Renal cortex interstitium (tissue), 15 donors: ENCODE measurements at places on chromosomes 11 and 22. TPM values are rescaled to one million over a fixed set of nuclear protein-coding genes. Genes with fewer than 3 reads are reported as not detected.

GRCh38 chr11:723120-723883 is 17.3 kb downstream of the EPS8L2 start:
- no peak for DNase-seq

- DNase-seq: no peak
These were observed 818.2 kb downstream of the BRD1 start for GRCh38 chr22:49009359-49010063.

DNA sequence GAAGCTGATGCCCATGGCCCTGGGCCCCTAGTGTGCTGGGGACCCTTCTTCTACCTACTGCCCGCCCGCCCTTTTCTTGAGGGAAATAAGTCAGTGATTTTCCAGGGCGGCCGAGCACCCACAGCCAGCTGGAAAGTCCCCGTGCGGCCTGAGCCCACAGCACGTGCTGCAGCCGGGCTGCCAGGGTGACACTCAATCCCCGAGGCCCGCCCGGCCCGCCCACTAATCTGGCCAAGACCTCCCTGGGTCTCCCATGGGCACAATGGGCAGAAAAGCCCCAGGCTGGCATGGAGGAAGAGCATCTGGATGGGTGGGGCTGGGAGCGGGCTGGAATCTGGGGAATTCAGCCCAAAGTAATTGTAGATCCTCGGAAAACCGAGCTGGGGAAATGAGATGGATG is 24.8 kb downstream of the WNT7B start:
- no peak for DNase-seq

DNA sequence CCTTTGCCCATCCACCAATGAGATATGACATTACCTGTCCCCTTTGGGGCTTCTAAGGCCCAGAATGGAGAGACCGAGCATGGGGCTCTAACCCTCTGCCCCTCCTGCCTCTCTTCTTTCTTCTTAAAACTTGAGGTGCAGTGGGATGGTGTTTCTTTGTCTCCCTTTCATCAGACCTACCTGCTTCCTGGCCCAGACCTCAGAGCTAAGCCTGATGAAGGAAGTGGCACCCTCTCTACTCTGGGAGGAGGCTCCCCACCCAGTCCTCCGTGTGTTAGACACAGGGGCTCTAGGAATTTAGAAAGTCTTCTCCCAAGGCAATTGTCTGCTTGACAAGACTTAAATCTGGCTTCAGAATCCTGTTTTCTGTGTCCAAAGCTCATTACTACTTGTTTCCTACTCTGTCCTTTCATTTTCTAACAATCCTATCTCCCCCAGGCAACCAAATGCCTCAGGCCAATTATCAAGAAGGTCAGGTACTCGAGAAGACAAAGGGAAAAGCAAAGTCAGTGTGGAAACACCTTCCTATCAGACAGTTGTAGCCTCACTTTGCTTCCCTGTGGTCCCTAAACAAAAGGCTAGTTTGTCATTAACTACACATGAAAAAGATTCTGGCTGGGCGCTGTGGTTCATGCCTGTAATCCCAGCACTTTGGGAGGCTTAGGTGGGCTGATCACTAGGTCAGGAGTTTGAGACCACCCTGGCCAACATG is 20.3 kb upstream of the PARVA start:
- no peak for DNase-seq

- DNase-seq: no peak
These were observed 10.4 kb upstream of the EMID1 start for GRCh38 chr22:29195118-29195963.

DNA sequence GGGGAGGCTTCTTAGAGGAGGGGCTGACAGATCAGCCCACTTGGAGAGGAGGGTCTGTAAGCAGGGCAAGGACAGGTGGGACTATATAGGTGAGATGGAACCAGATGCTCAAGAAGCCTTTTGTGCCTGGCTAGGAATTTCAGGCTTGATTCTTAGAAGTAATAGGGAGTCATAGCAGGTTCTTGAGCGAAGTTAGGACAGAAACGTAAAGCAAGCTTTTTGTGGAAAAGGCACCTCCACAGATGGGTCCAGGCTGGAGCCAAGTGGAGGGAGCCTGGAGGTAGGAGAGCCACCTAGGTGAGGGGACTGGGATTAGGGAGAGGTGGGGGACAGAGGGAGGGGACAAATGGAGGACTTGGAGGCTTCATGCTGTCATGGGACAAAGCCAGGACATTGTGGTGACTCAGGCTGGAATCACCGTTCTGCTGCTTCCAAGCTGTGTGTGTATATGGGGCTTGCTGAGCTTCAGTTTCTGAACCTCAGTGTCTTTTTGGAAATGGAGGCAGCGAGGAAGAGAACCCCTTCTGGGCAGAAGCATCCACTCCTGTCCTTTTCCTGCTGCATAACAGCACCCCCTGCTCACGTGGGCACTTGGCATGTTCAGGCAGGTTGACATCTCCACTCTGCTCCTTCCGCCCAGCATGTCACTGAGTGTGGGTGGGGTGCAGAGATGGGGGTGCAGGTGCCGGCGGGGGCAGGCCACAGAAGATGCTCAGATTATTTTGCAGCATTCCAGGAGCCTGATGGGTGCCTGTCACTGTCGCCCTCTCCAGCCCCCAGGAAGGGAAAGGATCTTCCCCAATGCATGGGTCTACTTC is 58.0 kb downstream of the MCM5 start:
- DNase-seq: no peak

GRCh38 chr11:111977146-111978027 is 40.2 kb downstream of the DIXDC1 start:
- peak; percentile 44 for DNase-seq

GRCh38 chr11:39365809-39366436 is 2093.5 kb downstream of the LRRC4C start:
- DNase-seq: no peak

DNA sequence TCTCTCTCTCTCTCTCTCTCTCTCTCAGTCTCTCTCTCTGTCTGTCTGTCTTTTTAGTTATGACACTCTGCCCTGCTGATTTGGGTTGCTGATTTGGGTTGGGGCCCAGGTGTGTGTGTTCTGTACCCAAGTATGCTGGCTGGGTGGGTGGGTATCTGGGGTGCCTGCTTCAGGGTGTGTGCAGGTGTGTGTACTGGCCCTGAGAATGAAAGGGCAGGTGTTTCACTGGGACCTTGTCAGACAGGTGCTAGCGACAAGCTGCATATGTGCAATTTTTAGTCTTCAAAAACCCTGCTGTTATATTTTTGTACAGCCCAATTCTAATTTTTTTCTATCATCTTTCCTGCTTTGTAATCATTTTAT is 943 bp downstream of the CSF2RB start:
- no peak for DNase-seq

DNA sequence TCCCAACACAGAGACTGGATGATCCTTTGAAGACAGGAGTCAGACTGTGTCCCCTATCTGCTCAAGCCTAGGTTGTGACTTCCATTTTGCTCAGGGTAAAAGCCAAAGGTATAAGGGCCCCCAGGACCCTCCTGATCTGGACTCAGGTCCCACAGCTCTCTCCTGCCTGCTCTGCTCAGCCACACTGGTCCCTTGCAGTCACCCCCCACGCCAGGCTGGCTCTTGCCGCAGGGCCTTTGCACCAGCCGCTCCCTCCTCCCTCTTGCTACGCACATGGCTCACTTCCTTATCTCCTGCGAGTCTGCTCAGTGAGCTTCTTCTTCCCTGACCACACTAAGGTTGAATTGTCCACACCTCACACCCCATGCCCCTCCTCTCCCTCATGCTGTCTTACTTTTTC is 28.4 kb upstream of the CACNG2 start:
- DNase-seq: no peak

GRCh38 chr11:20131788-20132666 is 28.2 kb downstream of the DBX1 start:
- DNase-seq: peak; percentile 56

- no peak for DNase-seq
These were observed 32.9 kb upstream of the EED start for GRCh38 chr11:86211619-86212018.

DNA sequence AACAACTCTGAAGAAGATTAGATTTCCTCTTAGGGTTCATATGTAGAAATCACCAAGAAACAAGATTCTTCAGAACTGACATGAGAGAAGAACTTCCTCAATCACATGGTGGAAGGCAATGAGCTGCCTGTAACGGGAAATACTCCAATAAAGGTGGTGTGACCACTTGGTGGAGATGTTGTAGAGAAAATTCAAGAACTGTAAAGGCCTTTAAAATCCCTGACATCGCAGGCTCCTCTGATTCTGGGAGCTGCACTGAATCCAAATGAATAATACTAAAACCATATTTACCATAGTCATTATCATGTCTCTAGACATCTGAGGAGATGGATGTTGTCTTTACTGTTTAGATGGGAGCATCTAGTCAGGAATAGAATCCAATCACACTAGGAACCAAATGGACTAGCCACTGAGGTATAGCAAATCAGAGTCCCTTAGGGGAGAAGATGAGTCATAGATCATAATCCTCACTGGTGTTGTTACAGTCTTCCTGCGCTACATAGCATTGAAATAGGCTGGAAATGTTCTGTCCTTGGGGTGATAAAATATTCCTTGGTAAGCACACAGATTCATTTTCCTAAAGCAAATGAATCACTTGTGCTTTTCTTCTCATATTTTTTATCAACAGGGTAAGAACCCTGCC is 321.6 kb upstream of the TENM4 start:
- DNase-seq: no peak

- DNase-seq: no peak
These were observed 155.1 kb downstream of the LDLRAD3 start for GRCh38 chr11:36098853-36099375.

GRCh38 chr11:59292611-59293010 is 66.1 kb upstream of the OR5AN1 start:
- DNase-seq: no peak

GRCh38 chr11:133821776-133822175 is 23.5 kb downstream of the SPATA19 start:
- DNase-seq: peak; percentile 70

- no peak for DNase-seq
These were observed 11.6 kb downstream of the MYRF start for GRCh38 chr11:61763930-61764605.

- DNase-seq: no peak
These were observed 52.8 kb downstream of the ENDOD1 start for GRCh38 chr11:95142431-95142830.

GRCh38 chr11:125175896-125176575 is 11.5 kb downstream of the PKNOX2 start:
- no peak for DNase-seq

DNA sequence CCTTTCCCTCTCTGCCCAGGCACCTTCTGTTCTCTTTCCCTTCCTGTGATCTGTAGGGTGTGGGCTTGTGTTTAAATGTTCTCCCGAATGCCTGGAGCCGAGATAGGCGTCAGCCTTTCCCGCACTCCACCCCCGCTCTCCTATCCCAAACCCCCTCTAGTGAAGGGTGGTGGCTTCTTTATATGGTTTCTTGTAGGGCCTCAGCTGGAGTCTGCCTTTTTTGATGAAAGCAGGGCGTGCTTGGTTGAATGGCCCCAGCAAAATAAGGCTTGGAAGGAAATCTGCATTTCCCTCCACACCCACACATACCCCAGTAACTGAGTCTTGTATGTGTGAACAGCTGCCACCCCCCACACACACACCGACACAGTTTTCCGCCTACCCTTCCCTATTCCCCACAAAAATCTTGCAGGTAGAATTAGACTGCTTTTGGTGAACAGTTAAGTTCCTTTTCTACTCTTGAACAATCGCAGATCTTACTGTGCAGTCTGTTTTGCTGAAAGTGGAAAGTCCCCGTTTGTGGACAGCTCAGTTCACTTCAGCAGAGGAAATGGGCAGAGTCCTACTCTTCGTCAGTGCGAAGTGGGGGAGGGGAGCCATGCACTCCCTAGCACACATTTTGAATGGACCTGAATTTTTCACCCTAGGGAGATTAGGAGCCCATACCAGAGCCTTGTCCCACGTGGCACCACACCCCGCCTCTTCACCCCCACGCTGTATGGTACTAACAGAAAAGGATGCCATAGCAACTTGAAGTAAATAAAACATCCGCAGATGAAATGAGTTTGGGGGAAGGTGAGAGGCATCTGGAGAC is 25.5 kb upstream of the GRK2 start:
- peak; percentile 60 for DNase-seq

DNA sequence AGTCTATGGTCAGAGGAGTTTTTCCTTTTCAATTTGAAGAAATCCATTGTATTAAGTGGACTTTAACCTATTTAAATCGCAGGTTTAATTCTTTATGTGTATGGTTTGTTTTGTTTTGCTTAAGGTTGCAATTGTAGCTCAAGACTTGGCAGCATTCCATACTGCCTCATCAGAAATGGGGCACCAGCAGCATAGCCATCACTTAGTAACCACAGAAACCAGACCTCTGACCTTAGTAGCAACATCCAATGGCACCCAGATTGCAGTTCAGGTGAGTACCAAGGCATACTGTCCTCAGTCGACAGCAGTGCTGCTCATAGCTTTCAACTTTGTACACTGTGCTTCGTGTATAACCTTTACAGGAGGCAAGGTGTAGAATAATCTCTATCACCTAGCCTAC is 48.4 kb upstream of the WEE1 start:
- no peak for DNase-seq

DNA sequence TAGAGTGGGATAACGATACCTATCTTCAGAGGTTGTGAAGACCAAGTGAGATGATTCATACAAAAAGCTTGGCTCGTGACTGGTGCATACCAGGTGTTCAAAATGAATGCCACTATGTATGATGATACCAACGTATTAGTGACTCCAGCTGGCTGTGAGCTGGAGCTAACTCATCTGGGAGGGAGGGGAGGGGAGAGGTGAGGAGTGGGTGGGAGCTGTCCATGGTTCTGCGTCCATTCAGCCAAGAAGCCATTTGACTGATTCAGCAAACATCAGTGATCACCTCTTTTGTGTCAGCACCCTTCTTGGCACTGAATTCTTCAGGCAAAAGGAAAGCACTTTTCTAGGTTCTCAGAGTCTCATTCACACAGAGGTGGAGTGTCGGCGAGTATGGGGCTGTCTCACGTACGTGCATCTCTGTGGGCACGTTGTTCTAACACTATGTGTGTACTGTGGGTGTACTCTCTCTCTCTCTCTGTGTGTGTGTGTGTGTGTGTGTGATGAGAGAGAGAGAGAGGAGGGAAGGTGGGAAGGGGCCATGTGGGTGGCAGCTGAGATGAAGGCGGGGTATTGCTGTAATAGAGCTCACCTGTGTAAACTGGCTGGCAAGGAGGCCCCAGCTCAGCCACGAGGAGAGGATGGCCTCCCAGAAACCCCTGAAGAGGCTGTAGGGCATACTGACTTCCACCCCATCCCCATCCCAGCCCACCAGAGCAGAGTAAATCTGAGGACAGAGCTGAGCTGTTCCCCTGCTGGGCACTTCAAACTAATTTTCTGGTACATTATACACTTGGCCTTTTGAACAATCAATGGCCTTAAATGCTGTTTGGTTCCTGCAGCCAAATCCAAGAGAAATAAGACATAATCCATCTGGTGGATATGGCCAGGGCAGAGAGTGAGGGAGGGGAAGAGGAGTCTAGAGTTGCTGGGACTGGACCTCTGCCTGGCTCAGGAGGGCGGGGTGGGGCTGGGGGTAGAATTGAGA is 96.1 kb upstream of the THY1 start:
- DNase-seq: peak; percentile 57

KDM4E gene
- 0.30 TPM for polyA plus RNA-seq

DEUP1 gene
- polyA plus RNA-seq: 1.2 TPM

SYT7 gene
- 4.8 TPM for polyA plus RNA-seq

OR4C15 gene
- not detected for polyA plus RNA-seq

LDHAL6A gene
- polyA plus RNA-seq: 1.0 TPM

SLC25A18 gene
- polyA plus RNA-seq: 1.6 TPM
